ENCODE measurements at places on chromosomes 5 and 9.
A peak's percentile ranks its signal among the peaks of the same experiment; 100 is the strongest.

DNA sequence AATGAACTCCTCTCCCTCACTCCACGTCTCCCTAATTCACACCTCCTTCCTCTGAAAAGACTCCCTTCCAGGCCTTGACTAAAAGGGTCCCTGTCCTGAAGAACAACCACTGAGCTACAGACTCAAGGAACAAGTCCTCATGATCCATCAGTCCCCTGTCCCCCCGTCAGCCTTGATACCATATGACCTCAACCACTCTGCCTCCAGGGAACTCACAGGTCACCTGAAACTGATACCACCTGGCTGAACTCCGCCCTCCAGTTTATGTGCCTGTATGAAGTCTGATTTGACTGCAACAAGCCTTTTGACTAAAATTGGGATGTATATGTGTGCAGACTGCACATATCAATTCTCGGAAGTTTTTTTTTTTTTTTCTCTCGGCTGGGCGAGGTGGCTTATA, 88.7 kb downstream of the UGCG start:
- no peak for DNase-seq

- peak; percentile 64 for DNase-seq
Observed at GRCh38 chr9:70411930-70412831, 2.3 kb downstream of the KLF9 start.

DNA sequence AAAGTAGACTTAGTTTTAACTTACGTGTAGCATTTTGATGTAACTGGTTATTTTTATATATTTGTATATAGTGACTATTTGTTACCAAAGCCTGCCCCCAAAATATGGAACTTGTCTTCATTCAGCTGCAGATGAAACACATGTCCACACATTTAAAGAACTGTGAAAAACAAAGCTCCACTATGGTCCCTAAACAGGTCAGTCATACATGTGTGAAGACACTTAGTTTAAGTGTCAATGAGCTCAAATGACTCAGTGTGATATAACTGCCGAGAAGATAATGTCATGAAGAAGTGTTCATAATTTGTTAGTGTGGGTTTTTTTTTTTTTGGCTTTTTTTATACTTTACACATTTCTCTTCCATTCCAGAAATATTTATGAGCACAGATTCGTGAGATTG, 28.2 kb downstream of the HAVCR1 start:
- DNase-seq, result no peak

DNA sequence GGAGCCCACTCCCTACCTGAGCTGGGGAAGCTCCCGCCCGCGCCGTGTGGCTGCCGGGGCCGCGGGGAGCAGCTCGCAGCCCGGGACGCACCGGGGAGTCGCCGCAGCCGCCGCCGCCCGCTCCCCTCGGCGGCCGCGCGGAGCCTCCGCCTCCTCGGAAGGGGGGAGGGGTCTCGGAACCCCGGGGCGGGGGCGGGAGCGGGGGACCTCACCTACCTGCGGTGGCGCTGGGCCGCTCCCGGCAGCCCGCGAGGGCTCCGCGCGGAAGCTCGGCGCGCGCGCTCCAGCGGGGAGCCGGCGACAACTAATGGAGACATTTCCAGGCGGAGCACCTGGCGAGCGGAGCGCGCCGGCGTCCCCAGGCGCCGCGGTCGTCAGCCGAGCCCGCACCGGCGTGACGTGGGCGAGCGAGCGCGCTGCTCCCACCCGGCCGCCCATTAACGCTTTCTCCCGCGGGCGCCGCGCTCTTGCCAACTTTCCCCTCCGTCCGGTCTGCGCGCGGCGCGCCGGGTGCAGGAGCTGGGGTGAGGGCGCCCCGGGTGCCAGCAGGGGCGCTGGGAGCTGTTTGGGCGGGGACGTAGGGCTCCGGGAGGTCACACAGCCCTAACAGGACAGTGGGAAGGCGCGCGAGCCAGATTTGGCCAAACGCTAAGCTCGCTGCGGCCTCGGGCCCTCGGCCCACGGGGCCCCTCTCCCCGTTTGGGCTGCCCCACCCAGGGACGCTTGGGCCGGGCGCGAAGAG, 4.3 kb upstream of the IRX4 start:
- no peak for DNase-seq

GRCh38 chr9:16728137-16728508, 142.3 kb downstream of the BNC2 start:
- no peak for DNase-seq

- DNase-seq, result no peak
Observed at GRCh38 chr5:77852514-77853352, 76.6 kb upstream of the TBCA start.

DNA sequence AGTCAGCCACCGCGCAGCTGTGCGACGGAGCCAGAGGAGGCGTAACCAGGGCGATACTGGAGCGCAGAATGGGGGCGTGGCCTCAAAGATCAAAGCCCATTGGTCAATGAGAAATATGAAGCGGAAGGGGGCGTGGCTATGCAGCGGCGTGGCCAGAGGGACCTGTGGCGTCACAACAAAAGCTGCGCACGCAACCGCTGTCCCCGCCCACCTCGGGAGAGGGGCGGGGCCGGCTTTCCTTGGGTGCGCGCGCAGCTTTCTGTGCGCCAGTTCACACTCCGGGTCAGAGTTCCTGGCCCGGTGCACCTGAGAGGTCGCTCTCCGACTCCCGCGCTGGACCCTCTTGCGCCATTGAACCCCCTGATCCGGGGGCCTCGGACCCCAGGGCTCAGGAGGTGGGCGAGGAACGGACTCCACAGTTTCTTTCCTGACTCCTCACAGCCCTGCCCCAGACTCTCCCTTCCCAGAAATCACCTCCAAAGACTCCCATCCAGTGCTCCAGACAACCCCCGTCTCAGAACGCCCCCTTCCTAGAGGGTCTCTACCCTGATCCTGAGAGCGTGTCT, at the start of gene SWI5:
SWI5 (plus strand) TSS at position 269 of the 566 bp plus-strand sequence.
- peak; percentile 90 for DNase-seq

- no peak for DNase-seq
Observed at GRCh38 chr5:76169146-76169905, 86.1 kb downstream of the SV2C start.

- no peak for DNase-seq
Observed at GRCh38 chr5:77563475-77563874, 71.4 kb upstream of the WDR41 start.

- no peak for DNase-seq
Observed at GRCh38 chr5:147169399-147169798, 65.4 kb upstream of the STK32A start.

- no peak for DNase-seq
Observed at GRCh38 chr5:139856714-139857113, 61.1 kb downstream of the PSD2 start.

- DNase-seq, result no peak
Observed at GRCh38 chr9:110788871-110789270, 120.3 kb downstream of the MUSK start.

DNA sequence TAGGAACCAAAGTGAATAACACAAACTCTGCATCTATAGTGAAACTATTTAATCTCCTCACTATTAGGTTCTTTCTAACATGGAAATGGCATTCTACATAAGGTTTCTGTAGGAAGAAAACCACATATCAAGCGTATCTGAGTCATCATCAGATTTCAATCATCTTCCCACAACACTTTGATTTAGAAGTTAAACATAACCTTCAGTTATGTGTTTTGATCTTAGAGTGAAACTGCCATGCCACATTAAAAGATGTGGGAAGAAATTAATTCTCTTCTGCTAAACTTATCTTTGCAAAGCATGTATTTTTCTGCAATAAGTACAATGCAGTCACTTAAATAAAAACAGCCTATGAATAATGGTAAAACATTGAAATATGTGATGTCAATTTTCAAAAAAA, 55.0 kb downstream of the MEF2C start:
- no peak for DNase-seq

- DNase-seq, result no peak
Observed at GRCh38 chr9:86639287-86639686, 285.1 kb upstream of the TUT7 start.

GRCh38 chr9:89619019-89619418, 14.2 kb downstream of the GADD45G start:
- DNase-seq, result no peak

GRCh38 chr5:35598707-35599370, 18.8 kb upstream of the SPEF2 start:
- no peak for DNase-seq

DNA sequence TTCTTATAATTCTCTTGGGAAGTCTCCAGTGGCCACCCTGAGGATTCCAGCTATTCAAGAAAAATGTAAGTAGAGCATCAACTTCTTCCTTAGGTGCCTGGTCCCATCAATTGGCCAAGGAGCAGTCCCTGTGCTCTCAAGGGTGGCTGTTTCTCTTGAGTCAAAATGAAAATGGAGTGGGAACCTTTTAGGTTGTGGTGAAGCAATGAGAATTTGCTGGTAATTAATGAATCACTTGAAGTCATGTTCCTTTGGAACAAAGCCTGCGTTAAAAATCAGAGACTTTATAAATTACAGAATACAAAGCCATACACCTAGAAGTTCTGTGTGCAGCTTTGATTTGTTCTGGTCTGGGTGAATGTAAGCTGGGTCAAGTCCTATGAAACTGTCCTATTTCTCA, 48.9 kb downstream of the IL31RA start:
- DNase-seq, result no peak

- no peak for DNase-seq
Observed at GRCh38 chr5:36054647-36055046, 12.0 kb downstream of the UGT3A2 start.

DNA sequence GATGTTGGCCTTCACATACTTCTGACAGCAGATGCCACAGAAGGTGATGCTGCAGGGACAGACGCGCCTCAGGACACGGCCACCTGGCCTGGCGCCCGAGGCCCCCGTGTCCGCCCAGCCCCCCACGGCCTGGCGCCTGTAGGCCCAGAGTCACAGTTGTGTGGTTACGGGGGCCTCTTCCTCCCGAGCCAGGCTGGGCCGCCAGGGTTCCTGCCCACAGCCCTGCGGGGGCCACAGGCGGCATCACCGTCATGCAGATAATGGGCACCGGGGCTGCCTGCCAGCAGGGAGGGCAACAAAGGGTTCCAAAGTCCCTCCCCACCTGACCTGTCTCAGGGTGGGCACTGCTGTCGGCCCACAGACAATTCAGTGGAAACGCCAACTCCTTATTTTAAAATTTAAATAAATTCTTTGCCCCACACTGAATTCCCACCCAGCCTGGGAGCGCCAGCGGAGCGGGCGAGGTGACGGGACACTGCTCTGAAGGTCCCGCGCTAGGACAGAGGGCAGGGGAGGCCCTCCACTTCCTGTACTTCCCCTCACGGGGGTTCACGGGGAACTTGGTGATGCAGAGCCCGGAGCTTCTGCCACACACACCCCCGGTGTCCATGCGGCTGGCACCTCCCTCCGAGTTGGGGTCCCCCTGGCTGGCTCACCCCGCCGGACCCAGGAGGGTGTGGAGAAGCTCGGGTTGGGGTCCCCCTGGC, 40.6 kb downstream of the EXOC3 start:
- no peak for DNase-seq

Measured in GM19239 (cell line).